HAP-1 (cell line): ENCODE measurements at places on chromosomes 11 and 22.

GRCh38 chr22:47249370-47249928 lies 487.0 kb downstream of the TBC1D22A start:
- no peak for DNase-seq

DNA sequence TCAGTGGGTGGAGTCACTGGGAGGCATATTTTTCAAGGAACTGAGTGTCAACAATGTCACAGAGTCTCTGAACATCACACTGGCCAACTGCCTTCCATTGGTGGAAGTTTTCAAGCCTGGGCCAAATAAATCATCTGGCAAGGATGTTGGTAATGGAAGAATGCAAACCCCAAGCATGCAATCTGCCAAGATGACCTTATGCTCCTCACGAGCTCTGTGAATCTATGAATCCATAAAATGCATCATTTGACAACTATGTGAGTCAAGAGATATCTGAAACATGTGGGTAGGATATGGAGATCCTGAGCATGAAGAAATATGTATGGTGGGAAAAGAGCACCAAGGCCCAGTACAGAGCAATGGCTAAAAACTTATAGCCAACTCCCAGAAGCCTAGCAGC lies 122.2 kb downstream of the PLEKHA7 start:
- no peak for DNase-seq

GRCh38 chr22:36256478-36256877 lies 3.5 kb downstream of the APOL1 start:
- DNase-seq = no peak

DNA sequence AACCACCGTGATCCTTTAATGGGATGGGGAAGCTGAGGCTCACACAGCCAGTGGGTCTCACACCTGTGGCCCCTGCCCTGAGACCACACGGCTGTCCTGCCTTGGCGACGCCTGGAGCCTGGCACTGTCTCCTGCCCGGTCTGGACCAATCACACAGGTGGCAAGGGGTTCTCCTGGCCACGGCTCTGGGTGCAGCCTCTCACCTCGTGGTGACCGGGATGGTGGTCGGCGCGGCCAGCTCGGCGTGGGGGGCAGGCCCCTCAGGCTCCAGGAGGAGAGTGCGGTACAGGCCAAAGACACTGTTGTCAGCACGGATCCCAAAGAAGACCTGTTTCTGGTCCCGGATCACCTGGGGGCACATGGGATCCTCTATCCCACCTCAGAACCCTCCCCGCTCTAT lies 8.7 kb downstream of the ANO9 start:
- DNase-seq = no peak

GRCh38 chr11:3865388-3866193 lies 10.1 kb downstream of the STIM1 start:
- DNase-seq = no peak

- DNase-seq = no peak
Measured at GRCh38 chr11:72818971-72819370, 4.8 kb downstream of the ATG16L2 start.

DNA sequence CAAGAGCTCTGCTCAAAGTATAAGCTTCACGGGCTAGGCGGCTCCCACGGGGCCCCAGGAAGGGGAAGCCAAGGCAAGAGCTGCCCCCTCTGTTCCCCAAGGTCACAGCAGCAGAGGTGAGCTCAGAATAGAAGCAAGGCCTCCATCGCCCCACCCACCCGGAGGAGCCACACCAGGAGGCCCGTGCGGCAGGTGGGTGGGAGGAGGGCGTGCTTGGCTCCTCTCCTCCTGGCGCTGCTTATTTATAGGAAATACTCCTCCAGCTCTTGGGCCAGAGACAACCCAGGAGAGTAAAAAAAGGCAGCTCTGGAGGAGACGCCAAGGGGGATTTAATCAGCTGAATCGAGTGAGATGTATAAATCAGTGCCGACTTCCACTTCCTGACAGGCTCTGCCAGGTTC lies 87.8 kb downstream of the FEZ1 start:
- DNase-seq = no peak

- DNase-seq = no peak
Measured at GRCh38 chr11:9017773-9018172, 14.0 kb upstream of the NRIP3 start.

DNA sequence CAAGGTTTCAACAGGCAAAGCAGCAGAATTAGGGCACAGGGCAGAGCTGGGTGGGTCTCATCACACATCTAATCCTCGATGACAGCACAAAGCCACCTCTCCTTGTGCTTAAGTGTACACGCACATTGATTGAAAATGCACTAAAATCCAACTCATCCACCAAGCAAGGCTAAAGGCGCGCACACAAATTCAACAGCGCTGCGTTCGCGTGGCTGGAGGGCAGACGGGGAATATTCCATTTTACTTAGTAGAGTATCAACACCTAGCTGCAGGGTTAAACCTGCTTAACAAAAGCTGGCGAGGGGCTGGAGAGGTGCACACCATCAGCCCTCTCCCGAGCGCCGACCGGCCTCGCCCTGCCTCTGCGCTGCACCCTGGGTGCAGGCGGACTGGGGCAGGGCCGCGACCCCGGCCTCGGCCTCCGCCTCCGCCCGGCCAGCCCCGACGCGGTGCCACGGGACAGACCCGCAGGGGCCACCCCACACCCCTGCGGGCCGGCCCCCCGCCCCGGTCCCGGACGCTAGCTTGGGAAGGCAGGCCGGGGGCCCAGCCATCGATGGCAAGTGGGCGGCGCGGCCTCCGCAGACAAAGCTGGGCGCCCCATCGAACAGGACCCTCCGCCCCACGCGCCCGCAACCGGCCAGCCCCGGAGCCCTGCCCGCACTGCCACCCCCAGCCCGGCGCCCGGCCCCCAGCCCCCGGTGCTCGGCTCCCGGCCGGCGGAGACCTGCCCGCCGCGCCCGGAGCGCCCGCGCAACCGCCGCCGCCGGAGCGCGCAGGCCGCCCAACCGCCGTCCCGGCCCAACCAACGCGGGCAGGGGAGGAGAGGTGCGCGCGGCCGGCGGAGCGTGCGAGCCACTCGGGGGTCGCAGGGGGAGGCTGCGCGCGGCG lies 929 bp downstream of the PRDM10 start:
- DNase-seq = peak; percentile 29

GRCh38 chr22:45971408-45972028 lies 5.4 kb downstream of the WNT7B start:
- no peak for DNase-seq

DNA sequence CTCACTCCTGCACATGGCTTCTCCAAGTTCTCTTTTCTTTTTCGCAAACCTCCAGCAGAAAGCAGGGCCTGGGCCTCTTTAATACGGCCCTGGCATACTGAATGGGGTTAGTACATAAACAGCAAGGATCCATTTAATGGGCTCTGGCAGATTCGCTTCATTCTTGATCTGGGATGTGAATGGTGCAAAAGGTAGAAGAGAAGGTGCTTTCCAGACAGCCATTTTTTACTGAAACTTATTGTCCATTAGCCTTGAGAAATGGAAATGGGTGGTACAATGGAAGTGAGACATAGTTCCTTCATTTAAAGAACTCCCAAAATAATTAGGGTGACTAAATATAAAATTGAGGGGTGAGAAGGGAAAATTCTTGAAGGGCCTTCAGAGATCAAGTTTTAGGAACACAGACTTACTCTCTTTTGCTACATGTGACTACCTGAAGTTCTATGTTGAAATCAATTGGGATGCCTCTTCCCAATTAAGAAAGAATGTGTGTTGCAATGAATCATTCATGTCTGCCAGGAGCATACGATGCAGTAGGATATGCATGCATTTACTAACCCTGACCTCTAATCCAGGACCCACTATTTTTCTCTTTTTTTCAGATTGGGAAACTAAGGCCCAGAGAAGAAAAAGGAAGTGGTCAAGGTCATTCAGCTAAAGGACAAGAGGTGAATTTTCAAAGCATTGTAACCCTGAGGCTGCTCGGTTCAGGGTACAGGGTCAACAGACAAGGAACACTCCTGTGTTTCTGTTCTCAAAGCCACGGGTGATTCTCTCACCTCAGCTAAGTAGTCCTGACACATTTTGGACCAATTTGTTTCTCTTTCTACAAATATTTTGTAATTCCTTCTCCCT lies 144.1 kb downstream of the BBOX1 start:
- no peak for DNase-seq

DNA sequence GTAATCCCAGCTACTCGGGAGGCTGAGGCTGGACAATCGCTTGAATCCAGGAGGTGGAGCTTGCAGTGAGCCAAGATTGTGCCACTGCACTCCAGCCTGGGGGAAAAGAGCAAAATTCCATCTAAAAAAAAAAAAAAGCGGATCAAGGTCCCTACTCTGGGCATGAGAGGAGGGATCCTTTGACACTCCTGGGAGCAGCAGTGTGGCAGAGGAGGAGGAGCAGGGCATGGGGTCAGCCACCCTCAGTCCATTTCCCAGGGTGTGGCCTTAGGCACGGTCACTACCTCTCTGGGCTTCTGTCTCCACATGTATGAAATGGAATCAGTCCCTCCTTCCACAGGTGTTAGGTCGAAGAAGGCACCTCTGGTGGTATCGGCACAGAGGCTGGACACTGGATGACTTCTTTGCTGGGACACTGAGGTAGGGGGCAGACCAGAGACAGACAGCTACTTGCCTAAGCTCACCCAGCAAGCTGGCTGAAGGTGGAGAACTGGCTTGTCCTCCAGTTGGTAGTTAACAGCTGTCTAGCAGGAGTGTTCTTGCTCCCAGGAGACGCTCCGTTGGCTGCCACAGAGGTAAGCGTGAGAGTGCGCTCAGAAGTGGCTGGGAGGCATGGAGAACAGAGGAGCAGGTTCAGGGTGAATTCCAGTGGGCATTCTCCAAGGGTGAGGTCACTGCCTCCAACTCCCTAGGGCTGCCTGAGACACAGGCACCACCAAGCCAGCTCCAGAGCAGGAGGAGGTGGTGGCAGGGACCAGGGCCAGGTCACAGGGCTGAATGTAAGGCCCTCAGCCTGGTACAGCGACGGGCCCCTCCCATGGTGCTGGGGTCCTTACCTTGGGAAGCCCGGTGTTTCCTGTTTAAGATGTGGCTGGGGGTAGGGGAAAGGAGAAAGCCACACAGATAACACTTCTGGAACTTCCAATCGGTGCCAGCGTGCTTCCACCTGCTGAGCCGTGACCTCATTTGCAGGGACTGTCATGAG lies 19.5 kb downstream of the TXN2 start:
- no peak for DNase-seq

DNA sequence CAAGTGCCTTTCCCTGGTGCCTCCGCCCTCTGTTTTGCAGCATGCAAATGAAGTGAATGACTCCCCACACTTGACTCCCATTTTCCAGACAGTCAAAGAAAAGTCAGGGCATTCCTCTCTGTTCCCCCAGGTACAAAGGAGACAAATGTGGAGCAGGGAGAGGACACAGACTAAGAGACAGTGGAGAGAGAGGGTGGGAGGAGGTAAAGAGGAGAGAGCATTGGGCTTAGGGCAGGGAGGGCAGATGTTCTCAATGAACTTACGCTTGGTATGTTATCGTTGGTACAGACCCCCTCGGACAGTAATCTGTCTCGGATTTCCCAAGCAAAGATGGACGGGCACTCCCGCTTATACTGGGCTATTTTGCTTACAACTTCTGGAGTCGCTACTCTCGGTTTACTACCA lies 9.8 kb downstream of the PAX6 start:
- no peak for DNase-seq

DNA sequence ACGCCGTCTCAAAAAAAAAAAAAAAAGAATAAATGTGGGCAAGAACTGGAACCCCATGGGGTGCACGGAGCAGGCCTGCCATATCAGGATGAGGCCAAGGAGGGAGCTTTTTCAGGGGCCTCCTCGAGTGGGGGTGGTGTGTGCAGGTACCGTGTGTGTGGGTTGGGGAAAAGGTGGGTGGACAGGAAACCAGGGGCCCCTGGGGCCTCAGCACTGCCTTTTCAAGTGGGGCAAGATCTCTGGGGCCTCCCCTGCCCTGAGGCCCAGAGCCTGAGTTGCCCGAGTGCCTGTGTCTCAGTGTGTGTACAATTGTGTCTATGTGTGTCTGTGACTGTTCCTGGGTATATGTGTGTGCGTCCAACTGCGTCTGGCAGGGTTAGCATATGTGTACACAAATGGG lies 23.8 kb downstream of the TEF start:
- no peak for DNase-seq

DNA sequence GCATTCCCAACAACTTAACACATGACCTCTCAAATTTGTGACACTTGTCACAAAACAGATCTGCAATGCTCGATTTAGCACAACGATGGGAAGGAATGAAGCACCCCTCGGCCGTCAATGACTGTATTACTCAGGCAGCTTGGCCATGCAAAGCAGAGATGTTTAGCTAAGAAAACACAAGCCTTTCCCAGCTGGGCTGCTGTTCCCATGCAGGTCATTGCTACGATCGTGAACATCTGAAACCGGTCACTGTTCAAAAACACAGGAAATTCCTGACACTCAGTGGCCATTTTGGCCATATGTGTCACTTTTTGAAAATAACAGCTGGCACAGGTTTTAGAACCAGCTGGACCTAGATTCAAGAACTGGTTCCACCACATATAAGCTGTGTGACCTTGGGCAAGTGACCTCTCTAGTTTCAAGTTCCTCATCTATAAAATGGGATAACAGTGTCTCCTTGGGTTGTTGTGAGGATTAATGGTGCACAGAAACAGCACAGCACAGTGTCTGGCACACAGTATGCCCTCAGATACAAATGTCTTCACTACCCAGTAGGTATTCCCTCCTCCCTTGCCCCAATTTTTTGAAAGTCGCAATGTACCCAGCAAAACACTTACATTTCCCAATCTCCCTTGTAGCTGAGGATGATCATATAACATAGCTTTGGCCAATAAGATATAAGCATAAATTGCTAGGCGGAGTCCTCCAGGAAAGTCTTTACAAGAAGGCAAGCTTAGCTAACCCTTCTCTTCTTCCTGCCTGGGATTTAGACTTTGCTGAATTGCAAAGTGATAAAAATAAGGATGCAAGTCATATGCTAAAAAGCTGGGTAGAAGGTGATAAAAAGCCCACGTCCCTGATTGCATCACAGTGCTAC lies 93.1 kb downstream of the C11orf58 start:
- no peak for DNase-seq

DNA sequence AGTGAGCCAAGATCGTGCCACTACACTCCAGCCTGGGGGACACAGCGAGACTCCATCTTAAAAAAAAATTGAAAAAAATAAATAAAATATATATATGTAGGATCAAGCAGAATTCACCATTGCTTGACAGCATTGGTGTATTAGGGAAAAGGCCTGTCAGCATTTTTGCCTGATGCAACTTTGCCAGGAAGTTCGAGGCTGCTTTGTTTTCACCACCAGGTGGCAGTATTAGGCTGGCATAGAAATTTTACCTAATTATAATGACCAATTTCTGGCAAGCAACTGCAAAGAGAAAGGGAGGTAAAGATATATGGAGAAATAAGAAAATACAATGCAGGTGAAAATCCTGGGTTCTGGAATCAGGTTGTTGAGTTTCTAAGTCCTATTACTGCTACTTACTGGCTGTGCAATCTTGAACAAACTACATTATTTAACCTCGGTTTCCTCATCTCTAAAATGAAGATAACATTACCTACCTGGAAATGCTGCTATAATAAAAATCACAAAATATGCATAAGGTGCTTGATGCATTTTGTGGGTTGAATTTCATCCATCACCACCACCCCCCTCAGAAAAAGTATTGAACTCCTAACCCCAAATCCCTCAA lies 24.7 kb downstream of the LAYN start:
- DNase-seq = peak; percentile 45
